Activated CD4-positive, CD25-positive, alpha-beta regulatory T cell treated with anti-CD3 and anti-CD28 coated beads, Interleukin-2, amount 50 U/mL, for 24 hours (primary cell): ENCODE measurements at places on chromosomes 7 and 10.

- no peak for ATAC-seq
Observed at GRCh38 chr7:106384373-106384772, 99.6 kb upstream of the NAMPT start.

- no peak for ATAC-seq
Observed at GRCh38 chr10:6047847-6048246, 14.3 kb downstream of the IL2RA start.

- ATAC-seq: no peak
Observed at GRCh38 chr7:39936761-39937160, 13.3 kb upstream of the CDK13 start.

GRCh38 chr10:89283936-89284475 is 17.8 kb upstream of the IFIT2 start:
- no peak for ATAC-seq

- peak; percentile 20 for ATAC-seq
Observed at GRCh38 chr7:28316489-28316888, 95.8 kb upstream of the CREB5 start.

GRCh38 chr10:124731551-124731950 is 12.6 kb downstream of the FAM53B start:
- ATAC-seq: no peak

DNA sequence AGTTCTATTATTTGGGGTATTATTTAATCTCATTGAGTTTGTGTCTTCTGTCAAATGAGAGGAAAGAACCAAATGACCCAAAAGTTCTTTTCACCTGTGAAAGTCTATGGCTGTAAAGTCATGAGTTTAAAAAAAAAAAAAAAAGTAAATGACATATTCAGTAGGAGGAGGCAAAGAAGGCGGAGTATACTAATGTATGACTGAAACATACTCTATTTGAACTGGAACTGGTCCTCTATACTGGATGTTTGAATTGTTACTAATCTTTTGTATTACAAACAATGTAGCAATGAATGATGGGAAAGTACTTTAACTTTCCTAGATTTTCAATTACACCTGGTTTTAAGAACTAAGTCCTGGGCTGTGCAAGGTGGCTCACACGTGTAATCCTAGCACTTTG is 24.9 kb upstream of the GSAP start:
- ATAC-seq: no peak
